ENCODE measurements at places on chromosomes 6 and 20.
A peak's percentile ranks its signal among the peaks of the same experiment; 100 is the strongest.

DNA sequence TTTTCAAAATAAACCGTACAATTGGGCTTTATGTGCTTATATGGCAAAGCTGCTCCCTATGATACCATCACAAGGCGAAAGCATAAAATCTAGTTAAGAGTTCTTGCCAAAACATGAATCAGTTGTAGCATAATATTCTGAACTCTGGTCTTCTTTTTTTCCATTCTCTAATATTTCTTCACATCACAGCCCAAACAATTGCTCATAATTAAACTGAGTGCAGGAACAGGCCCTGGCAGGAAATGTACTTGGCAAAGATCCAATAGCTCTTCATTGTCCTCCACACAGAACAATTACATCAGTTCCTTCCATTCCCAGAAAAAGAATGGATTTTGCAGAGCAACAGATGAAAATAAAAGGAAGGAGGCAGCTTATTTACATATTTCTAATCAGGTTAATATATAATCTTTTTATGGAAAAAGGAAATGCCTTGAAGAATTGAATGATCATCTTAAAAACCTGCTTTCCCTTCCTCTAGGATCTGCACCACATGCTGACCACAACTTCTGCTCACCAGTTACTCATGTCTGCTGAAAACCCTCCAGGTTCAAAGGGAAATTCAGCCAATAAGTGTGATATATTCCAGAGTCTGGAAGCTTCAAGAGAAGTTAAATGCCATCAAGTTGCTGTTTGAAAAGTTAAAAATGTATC, 123.3 kb upstream of the COL21A1 start:
- DNase-seq = peak; percentile 63

GRCh38 chr6:100573166-100573565, 108.4 kb upstream of the SIM1 start:
- no peak for DNase-seq

- DNase-seq = no peak
Observed at GRCh38 chr6:144336900-144337299, 51.8 kb downstream of the UTRN start.

DNA sequence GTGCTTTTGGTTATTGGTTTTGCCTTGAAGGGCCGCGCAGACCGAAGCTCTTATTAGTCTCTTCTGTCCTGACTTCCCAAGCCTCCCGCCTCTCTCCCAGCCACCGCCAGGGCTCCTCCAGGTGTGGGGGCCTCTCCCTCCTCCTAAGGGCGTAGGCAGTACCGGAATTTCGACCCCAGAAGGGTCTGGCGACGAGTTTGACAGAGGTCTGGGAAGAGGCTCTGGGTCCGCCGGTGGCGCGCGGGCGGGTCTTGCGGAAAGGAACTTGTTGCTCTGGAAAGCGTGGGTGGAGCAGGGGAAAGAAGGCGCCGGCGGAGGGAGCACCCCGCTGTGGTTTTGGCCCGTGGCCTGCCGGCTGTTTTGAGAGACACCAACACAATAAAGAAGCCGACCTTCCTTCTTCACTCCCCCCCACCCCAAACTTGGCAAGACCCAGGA, 1.8 kb downstream of the PCSK2 start:
- DNase-seq = peak; percentile 44

- DNase-seq = no peak
Observed at GRCh38 chr6:89708316-89708715, 69.8 kb upstream of the LYRM2 start.

DNA sequence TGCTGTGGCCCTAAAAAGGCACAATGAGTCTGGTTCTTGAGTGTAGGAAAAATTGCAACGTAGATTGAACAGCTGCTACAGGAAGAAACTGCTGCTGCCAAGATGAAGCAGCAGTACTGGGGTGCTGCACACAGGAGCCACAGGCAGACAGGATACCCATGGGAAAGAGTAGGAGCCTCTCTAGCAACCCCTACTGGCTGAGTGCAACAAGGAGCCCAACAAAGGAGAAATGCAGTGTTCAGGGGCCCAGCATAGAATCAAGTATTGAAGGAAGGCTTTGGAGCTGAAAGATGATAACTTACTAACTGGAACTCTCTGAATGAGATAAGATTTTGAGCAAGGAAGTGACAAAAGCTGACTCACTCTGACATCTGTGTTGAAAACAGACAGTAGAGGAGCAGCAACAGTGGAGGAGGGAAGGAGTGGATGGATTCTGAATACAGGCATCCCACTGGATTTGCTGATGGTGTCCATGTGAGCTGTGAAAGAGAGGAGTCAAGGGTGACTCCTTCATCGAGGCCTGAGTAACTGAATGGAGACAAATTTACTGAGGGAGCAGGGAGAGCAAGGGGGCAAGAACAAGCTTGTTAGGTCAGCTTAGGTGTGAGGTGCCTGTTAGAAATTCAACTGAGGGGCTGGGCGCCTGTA, 534.7 kb upstream of the JARID2 start:
- no peak for DNase-seq

GRCh38 chr6:16698162-16698533, 63.1 kb downstream of the ATXN1 start:
- DNase-seq = no peak

DNA sequence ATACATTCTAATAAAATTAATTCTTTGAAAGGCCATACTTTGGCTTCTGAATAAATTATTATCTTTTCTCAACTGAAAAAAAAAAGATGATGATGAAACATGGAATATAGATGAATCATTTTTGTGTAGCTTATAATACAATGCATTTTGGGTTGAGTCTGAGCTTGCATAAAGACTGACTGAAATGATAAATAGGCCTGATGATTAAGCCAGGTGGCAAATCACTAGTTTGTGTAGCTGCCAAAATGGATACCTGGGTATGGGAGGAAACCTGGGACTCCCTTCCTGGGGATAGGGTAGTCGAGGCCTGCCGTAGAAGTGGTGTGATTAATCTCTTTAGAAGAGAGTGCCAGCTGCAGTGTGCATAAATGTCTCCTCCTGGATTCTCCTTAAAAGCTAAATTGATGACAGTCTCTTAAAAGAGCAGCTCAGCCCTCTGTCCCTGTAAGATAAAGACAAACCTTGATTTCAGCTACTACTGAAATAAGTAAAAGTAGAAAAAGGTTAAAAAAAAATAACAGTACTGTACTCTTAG, 275.1 kb downstream of the GRIK2 start:
- peak; percentile 6 for DNase-seq

- no peak for DNase-seq
Observed at GRCh38 chr20:16407251-16408067, 165.8 kb downstream of the KIF16B start.

- no peak for DNase-seq
Observed at GRCh38 chr6:17984399-17984798, 3.0 kb downstream of the KIF13A start.

DNA sequence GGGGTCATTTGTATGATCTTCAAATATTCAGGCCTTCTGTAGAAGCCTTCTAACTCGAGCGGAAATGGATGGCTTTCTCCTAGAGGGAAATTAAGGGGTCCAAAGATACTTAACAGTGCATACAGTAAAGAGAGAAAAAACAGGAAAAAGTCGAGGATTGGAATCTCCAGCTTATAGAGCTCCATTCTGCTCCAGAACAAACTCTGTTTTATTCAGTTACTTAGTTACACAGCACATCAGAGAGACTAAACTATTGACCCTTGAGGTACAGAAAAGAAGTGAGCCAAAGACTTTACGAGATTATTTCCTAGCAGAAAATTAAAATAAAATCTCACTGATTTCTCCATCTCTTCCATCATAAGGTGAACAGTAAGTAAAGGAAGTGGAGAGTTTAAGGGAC, 43.8 kb upstream of the DSE start:
- DNase-seq = no peak

DNA sequence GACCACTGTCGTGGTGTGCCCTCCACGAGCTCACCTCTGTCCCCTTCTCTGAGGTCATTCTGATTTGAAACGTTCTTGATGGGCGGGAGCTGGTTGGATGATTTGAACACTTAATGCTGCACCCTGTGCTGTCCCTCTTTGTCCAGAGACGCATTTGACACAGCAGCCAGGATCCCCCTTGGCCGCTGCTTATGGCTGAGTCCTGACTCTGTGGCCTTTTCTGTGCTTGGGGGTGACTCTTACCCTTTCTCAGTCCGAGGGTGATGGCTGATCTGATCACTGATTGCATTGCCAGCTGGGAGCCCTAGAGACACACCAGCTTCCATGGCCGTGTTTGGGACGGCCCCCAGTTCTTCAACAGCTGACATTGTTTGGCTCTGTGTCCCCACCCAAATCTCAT, 43.5 kb upstream of the FRMD1 start:
- no peak for DNase-seq

DNA sequence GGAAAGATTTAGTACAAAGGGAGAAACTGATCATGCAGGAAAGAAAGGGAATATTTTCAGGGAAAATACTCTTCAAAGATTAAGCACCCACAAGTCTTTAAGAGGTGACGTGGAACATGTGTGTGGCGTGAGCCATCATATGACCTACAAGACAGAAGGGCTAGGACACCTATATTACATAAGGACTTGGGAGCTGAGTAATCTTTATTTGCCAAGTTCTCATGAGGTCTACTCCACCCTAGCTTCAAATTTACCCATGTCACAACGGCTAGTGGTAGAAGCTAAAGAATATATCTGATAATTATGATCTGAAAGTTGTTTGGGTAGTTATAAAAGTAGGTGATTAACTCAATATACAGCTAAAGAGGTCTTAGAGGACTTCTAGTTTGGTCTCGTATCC, 167.8 kb downstream of the GJA10 start:
- no peak for DNase-seq

DNA sequence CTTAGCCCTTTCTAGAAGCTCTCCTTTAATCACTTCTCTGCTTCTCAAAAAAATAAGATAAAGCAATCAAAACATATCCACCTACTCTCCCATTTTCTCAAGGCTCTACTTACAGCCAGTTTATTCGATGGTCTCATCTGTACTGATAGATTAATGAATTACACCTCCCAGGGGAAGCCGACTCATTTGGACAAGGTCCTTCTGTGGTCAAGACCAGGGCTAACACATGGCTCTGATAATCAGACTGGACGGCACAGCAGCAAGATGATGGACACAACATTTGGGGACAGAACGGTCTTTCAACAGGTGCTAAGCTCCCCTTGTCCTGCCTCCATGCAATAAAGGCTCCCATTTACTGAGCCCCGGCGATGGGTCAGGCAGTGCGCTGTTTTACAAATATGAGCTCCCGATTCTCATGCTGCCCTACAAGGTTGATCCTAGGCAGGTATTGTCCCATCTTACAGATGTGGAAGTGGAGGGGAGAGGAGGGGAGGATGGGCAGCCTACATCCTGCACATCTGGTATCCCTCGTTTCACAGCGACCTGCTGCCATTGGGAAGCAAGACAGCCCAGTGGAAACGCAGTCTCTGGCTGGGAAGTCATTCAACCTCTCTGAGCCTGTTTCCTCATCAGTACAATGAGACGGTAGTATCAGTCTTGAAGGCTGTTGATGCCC, 15.7 kb downstream of the CPNE5 start:
- no peak for DNase-seq
